ENCODE measurements at places on chromosomes 11 and 22. TPM values are rescaled to one million over a fixed set of nuclear protein-coding genes. Genes with fewer than 3 reads are reported as not detected.

- H3K36me3 ChIP-seq: peaks cover 20% of the 10 kb centered on the region
- no peaks in the 10 kb centered on the region for H3K27me3 ChIP-seq
- no peak overlapping the region for H3K27ac ChIP-seq
- H3K4me1 ChIP-seq: no peaks in the 10 kb centered on the region
- no peak for DNase-seq
- H3K4me3 ChIP-seq: no peak overlapping the region
Measured at GRCh38 chr11:74142624-74143023, 28.2 kb downstream of the C2CD3 start.

DNA sequence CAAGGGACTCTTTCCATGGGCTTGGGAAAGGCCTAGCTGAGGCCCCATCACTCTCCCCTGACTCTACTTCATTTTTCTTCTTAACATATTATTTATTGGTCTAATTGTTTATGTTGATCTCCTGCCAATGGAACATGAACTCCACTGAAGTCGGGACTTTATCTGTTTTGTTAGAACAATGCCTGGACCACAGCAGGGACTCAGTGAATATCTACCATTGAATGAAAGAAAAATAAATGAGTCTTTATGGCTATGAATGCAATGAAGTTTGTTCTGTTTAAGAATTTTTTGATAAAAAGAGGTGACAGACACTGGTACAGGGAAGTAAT is 112.3 kb downstream of the ADAMTS15 start:
- H3K4me1 ChIP-seq: no peaks in the 10 kb centered on the region
- H3K4me3 ChIP-seq: no peak overlapping the region
- no peak overlapping the region for H3K27ac ChIP-seq
- H3K27me3 ChIP-seq: no peaks in the 10 kb centered on the region

GRCh38 chr11:110710628-110711381 is 1.4 kb downstream of the ARHGAP20 start:
- no peak overlapping the region for H3K4me3 ChIP-seq
- H3K27ac ChIP-seq: no peak overlapping the region
- peaks cover 18% of the 10 kb centered on the region for H3K4me1 ChIP-seq
- no peak for DNase-seq
- peaks cover 68% of the 10 kb centered on the region for H3K27me3 ChIP-seq

- DNase-seq: peak; percentile 91
- no peaks in the 10 kb centered on the region for H3K27me3 ChIP-seq
- no peaks in the 10 kb centered on the region for H3K36me3 ChIP-seq
- no peak overlapping the region for H3K4me3 ChIP-seq
- H3K4me1 ChIP-seq: peaks cover 24% of the 10 kb centered on the region
- no peak overlapping the region for H3K27ac ChIP-seq
Measured at GRCh38 chr22:35552196-35552842, 11.7 kb downstream of the RASD2 start.

- no peak overlapping the region for H3K27ac ChIP-seq
- no peaks in the 10 kb centered on the region for H3K36me3 ChIP-seq
Measured at GRCh38 chr11:130728185-130729180, 187.8 kb downstream of the SNX19 start.

GRCh38 chr22:23263651-23264555 is 83.6 kb downstream of the BCR start:
- no peaks in the 10 kb centered on the region for H3K27me3 ChIP-seq
- H3K27ac ChIP-seq: no peak overlapping the region
- H3K4me3 ChIP-seq: no peak overlapping the region
- peaks cover 10% of the 10 kb centered on the region for H3K4me1 ChIP-seq
- H3K36me3 ChIP-seq: peaks cover 68% of the 10 kb centered on the region

The GGTLC3 gene
- 0.36 TPM for total RNA-seq

The TRIM48 gene
- not detected for total RNA-seq
